ENCODE measurements at places on chromosomes 11 and 22.

- DNase-seq: no peak
These were observed at the start of gene SYNGR1 for GRCh38 chr22:39349967-39350726. Gene SYNGR1 (plus strand): TSS chr22:39349991. CDS start chr22:39350011, 20 bp downstream.

DNA sequence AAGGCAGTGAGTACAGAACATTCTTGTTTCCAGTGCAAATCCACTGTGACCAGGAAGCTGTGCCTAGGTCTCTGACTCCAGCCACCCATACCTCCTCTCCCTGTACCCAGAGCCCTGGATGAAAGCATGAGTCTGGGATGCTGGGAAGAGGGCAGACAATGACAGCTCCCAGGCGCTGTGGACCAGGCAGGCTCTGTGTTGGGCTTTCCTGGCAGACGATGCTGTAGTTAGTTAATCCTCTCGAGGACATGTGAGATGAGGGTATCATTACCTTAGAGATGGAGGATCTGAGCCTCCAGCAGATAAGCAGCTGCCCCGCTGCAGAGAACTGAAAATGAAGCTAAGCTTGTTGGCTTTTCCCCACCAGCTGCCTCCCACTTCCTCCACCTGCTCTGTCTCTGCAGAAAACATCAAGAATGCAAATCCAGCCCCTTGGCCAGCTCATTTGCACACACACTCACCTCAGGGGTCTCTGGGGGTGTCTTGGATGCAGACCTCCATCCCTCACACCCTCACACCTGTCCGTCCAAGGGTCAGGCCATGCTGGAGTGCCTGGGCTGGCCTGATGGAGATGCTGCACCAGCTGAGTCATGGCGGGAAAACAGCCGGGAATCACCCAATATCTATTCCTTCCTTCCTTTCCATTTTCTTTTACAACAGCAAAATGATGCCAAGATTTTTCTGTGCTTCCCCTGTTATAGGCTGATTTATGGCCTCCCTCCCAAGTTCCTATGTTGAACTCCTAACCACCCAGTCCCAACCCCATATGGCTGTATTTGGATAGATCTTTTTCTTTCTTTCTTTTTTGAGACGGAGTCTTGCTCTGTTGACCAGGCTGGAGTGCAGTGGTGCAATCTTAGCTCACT is 94.9 kb upstream of the SEPTIN5 start:
- DNase-seq: no peak

GRCh38 chr22:36470162-36470993 is 11.1 kb downstream of the TXN2 start:
- peak; percentile 70 for DNase-seq

GRCh38 chr11:71354394-71355105 is 93.6 kb downstream of the DHCR7 start:
- DNase-seq: no peak

GRCh38 chr11:129234978-129235377 is 42.9 kb upstream of the ARHGAP32 start:
- DNase-seq: no peak

- DNase-seq: no peak
These were observed 8.9 kb downstream of the YPEL1 start for GRCh38 chr22:21726650-21727049.

DNA sequence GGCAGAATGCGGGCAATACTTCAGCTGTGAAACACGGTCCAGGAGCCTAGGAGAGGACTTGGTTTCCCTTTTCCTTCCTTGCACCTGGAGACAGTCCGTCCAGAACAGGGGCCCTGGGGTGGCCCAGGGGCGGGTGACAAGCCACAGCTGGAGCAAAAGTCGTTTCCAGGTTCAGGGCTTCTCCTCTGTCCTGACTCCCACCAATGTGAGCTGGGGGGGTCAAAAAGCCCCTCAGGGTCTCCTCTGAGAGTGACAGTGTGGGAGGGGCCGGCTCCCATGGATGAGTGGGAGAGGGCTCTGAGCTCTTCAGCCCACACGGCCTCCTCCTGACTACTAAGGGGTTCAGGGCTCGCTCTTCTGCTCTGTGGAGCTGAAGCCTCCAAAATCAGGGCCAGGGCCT is 20.1 kb upstream of the ARFGAP3 start:
- DNase-seq: no peak

DNA sequence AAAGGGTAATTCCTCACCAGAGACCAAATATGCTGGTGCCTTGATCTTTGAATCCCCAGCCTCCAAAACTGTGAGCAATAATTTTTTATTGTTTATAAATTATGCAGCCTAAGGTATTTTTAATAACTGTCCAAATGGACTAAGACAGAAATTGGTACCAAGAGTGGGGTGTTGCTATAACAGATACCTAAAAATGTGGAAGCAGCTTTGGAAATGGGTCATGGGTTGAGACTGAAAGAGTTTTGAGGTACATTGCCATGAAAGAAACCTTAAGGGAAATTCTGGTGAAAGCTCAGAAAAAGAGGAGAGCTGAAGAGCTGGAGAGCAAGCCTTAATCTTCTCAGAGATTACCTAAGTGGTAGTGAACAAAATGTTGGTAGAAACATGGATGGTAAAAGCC is 378.2 kb downstream of the NXPE2 start:
- DNase-seq: no peak

GRCh38 chr11:71309181-71309580 is 56.8 kb upstream of the SHANK2 start:
- no peak for DNase-seq

- no peak for DNase-seq
These were observed 568.7 kb downstream of the ETS1 start for GRCh38 chr11:128018692-128019091.

DNA sequence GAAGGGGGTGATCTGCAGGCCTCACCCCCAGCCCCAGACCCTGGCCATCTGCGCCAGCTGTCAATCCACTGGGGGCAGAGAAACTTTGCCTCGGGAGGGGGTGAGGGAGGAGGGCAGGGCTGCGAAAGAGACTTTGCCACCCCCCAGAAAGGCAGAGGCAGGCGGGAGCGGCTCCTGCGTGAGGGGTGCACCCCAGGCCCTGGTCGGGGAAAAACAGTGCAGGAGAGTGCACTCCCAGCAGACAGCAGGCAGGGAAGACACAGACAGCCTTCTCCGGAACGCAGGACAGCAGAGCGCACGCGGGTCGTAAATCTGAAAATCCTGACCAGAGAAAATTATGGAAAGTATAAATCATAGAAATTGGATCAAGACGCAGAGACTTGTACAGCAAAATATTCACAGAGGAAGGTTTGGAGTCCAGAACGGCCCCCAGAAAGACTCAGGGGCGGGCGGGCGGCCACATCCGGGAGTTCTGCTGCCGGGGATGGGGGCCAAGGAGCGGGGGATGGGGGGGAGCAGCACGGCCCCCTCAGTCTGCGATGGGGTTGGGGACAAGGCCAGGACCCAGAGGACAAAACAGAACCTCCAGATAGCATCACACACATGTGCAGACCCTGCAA is 8.0 kb upstream of the MRPL23 start:
- DNase-seq: no peak

DNA sequence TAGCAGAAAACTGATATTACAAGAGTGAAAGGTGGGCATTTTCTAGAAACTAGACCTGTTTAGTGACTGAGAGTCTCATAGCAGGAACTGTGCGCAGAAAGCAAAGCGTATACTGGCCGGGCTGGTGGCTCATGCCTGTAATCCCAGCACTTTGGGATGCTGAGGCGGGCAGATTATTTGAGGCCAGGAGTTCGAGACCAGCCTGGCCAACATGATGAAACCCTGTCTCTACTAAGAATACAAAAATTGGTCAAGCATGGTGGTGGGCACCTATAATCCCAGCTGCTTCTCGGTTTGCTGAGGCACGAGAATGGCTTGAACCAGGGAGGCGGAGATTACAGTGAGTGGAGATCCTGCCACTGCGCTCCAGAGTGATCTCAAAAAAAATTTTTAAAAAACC is 1.8 kb upstream of the NUP98 start:
- DNase-seq: no peak

- no peak for DNase-seq
These were observed 4.3 kb upstream of the PRDM10 start for GRCh38 chr11:130006929-130007328.

DNA sequence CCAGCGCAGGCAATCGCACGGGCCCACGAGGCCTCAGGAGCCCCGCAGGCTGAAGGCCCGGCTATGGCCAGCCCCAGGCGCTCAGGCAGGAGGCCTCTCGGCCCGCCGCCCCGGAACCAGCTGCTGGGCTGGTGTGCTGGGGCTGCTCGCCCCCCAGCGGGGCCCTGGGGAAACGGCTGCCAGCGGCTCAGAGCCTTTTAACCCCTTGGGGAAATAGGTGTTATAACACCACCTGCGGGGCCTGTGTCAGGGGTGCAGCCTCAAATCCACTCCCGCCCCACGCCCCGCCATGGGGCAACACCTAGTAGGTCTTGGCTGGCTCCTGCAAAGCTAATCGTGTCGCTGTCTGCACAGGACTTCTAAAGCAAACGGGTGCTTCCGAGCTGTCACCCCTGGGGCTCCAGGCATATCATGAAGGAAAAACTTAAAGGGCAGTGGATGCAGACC is 237.4 kb downstream of the TTC28 start:
- peak; percentile 21 for DNase-seq

GRCh38 chr11:71542879-71543777 is 5.1 kb upstream of the KRTAP5-9 start:
- DNase-seq: no peak

DNA sequence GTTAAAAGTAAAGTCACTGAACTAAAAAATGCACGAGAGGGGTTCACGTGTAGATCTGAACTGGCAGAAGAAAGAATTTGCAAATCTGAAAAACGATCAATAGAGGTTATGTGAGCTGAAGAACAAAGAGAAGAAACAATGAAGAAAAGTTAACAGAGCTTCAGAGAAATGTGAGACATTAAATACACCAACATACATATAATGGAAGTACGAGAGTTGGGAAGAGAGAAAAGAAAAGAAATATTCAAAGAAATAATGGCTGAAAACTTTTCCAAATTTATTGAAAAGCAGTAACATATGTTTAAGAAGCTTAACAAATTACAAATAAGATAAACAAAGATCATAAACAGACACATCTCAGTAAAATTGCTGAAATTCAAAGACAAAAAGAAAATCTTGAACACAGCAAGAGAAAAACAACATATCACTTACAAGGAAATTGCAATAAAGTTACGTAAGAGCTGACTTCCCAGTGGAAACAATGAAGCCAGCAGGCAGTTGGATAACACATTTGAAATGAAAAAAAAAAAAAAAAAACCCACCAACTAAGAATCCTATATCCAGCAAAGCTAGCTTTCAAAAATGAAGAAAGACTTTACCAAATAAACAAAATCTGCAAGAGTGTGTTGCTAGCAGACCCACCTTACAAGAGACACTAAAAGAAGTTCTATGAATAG is 56.8 kb downstream of the EMSY start:
- DNase-seq: no peak

GRCh38 chr11:77994434-77995362 is at the start of gene INTS4:
Gene INTS4 (minus strand): TSS chr11:77994668. CDS start chr11:77994643, 25 bp downstream.
- peak; percentile 93 for DNase-seq

- peak; percentile 89 for DNase-seq
These were observed 2.7 kb upstream of the KRTAP5-6 start for GRCh38 chr11:1694064-1694845.

GRCh38 chr11:132131047-132131446 is 760.6 kb downstream of the NTM start:
- DNase-seq: no peak

DNA sequence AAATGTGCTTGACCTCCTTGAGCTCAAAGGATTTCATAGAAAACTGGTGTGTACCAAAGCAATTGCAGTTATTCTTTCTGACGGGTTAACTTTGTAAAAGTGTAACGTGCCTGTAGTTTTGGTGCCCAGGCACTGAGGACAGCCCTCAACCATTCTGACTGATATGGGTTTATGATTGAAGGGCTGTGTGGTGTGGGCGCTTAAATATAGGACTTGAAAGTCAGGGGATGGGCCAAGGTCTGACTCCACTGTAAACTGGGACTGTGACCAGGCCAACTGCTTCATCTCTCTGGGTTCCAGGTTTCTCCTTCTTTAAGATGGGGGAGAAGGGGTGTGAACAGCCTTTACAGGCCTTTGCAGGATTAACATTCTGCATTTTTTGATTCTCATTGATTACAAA is 191.1 kb upstream of the ARHGAP20 start:
- no peak for DNase-seq

- no peak for DNase-seq
These were observed 226.7 kb downstream of the BRD1 start for GRCh38 chr22:49600891-49601431.

GRCh38 chr11:65141896-65142494 is 7.7 kb upstream of the SYVN1 start:
- DNase-seq: no peak

- DNase-seq: no peak
These were observed 556 bp downstream of the CDCA5 start for GRCh38 chr11:65083134-65083833.

GRCh38 chr22:45552017-45552411 is 49.3 kb downstream of the FBLN1 start:
- DNase-seq: no peak

GRCh38 chr22:30816413-30816812 is 121.7 kb downstream of the OSBP2 start:
- DNase-seq: no peak

GRCh38 chr11:76636826-76637460 is 33.6 kb downstream of the LRRC32 start:
- DNase-seq: no peak

- no peak for DNase-seq
These were observed 22.8 kb upstream of the TP53AIP1 start for GRCh38 chr11:128965485-128965884.

DNA sequence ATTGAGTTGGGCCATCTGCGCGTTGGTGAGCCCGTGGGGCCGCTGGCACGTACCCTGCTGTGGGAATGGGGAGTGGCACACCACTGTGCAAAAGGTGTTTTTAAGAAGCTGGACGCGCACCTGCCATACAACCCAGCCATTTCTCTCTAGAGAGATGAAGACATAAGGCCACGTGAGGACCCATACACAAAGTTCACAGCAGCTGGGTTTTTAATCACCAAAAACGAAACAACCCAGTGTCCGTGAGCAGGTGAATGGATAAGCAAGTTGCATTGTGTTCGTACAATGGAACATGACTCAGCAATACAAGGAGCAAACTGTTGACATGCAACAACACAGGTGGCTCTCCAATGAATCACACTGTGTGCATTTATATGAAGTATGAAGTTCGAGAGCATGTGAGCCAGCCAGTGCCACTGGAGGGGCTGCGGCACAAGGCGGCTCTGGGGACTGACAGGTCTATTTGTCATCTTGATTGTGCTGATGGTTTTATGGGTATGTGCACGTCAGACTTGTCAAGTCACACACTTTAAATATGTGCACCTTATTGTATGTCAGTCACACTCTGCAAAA is 30.6 kb upstream of the PANX2 start:
- no peak for DNase-seq

DNA sequence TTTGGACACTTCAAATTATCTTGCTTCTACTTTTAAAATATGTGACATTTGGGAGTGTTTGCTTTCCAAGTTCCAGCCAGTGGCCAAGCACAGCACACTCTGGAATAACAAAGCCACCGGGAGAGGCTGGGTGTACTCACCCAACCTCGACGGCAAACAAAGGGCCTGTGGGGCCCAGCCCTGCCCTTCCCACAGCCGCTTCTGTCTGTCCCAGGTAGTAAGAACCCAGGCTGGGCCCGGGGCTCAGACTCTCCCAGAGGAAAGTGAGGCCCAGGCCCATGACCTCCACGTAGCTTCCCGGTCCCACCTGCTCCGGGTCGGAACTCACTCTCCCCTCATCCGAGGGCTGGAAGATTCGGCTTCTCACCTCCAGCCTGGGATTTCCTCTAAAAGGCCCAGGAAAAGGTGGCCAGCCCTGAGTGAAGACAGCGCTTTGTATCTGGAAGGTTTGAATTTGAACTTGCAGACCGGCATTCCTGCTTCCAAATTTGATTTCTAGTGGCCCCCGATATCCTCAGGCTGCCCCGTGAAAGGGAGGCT is 93.5 kb downstream of the CELSR1 start:
- DNase-seq: no peak

Data from stimulated activated CD4-positive, alpha-beta T cell treated with anti-CD3 and anti-CD28 coated beads, Interleukin-1b, Interleukin-23, amount 100 ng/mL, for 1 hour (primary cell).